ENCODE measurements at places on chromosomes 5 and 9. TPM values are rescaled to one million over a fixed set of nuclear protein-coding genes. Genes with fewer than 3 reads are reported as not detected.
A peak's percentile ranks its signal among the peaks of the same experiment; 100 is the strongest.

Gene TMEM252
- total RNA-seq, result 0.16 TPM

Gene DNAJC18
- total RNA-seq, result 10.6 TPM

Gene ZDHHC11B
- total RNA-seq, result 0.16 TPM

Gene PCDHGA8
- 1.5 TPM for total RNA-seq

Gene CRHBP
- total RNA-seq, result 5.0 TPM

Gene LVRN
- 0.43 TPM for total RNA-seq

Gene DMRTA1
- 1.6 TPM for total RNA-seq

Gene CNTFR
- 2.1 TPM for total RNA-seq

Gene TIGD6
- total RNA-seq, result 4.6 TPM

Gene GLDC
- 18.4 TPM for total RNA-seq

Gene TMOD1
- 0.47 TPM for total RNA-seq

Gene BTNL8
- total RNA-seq, result 19.1 TPM

Gene NFIB
- 27.3 TPM for total RNA-seq

Gene NME5
- 2.3 TPM for total RNA-seq

DNA sequence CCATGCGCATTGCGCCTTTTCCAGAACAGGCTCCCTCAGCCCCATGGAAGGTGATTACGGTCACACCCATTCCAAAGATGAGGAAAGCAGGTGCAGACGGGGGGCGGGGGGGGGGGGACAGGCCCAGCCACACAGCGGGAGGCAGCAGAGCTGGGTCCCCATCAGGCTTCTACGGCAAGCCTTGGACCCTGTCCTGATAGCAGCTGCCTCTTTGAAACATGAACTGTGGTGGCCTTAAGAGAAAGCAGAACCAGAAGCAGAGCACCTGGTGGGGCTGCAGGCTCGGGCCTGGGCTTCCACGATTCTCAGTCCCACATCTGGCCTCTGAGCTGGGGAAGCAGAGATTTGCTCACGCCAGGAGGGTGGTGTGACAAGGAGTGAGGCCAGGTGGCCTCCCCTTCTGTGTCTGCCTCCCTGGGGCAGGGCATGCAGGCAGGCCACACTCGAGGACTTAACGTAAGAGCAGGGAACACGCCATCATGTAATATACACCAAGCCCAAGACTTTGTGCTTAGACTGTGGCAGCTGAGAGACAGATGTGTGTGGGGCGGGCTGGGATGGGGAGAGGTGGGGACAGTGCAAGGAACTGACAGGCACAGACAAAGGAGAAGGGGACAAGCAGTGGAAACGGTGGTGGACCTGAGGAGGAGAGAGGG, 14.2 kb upstream of the PHYKPL start:
- no peak for DNase-seq
- no peak overlapping the region for H3K4me3 ChIP-seq
- no peaks in the 10 kb centered on the region for H3K4me1 ChIP-seq
- H3K27me3 ChIP-seq, result no peaks in the 10 kb centered on the region

GRCh38 chr9:85738509-85738908, 3.2 kb downstream of the AGTPBP1 start:
- H3K27ac ChIP-seq, result no peak overlapping the region
- H3K27me3 ChIP-seq, result no peaks in the 10 kb centered on the region
- no peaks in the 10 kb centered on the region for H3K36me3 ChIP-seq
- no peak overlapping the region for H3K4me3 ChIP-seq
- no peak for DNase-seq
- H3K4me1 ChIP-seq, result peaks cover 5% of the 10 kb centered on the region

DNA sequence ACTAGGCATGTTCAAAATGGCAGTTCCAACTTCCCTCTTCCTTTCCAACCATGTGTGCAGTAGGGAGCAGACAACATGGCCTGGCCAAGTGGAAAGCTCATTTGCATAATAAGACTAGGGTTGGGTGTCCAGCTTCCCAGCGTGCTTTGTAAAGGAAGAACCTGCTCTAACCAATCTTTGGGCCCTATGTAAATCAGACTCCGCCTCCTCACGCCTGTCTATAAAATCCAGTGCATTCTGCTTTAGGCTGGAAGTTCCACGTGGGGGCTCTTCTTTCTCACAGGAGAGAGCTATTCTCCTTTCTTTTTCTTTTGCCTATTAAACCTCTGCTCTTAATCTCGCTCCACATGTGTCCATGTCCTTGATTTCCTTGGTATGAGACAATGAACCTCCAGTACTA, 83.4 kb downstream of the GCNT1 start:
- H3K4me1 ChIP-seq, result no peaks in the 10 kb centered on the region
- DNase-seq, result no peak
- no peaks in the 10 kb centered on the region for H3K36me3 ChIP-seq
- H3K27ac ChIP-seq, result no peak overlapping the region
- no peak overlapping the region for H3K4me3 ChIP-seq
- no peaks in the 10 kb centered on the region for H3K27me3 ChIP-seq

GRCh38 chr9:126147186-126147935, 179.3 kb upstream of the MVB12B start:
- DNase-seq, result no peak
- peak overlapping the region; percentile 78 for H3K27ac ChIP-seq
- H3K4me3 ChIP-seq, result no peak overlapping the region
- H3K4me1 ChIP-seq, result peaks cover 24% of the 10 kb centered on the region
- H3K27me3 ChIP-seq, result no peaks in the 10 kb centered on the region
- no peaks in the 10 kb centered on the region for H3K36me3 ChIP-seq

GRCh38 chr5:75558981-75559632, 47.4 kb downstream of the POLK start:
- H3K27ac ChIP-seq, result no peak overlapping the region
- DNase-seq, result no peak
- H3K4me3 ChIP-seq, result no peak overlapping the region
- H3K27me3 ChIP-seq, result no peaks in the 10 kb centered on the region
- no peaks in the 10 kb centered on the region for H3K36me3 ChIP-seq

DNA sequence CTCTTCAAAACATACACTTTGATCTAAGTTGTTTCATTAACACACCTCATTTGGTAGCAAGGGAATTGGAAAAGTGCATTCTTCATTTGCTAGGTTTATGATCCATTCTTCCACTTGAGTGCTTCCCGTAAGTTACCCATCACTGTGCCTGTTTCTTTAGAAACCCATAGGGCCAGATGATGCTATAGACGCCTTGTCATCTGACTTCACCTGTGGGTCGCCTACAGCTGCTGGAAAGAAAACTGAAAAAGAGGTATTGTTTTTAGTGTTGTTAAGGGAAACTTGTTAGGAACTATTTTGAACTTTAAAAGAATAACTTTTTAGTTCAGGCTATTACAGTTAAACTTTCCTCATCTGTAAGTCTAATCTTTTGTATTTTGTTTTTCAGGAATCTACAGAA, 66.6 kb downstream of the ERAP1 start:
- H3K27me3 ChIP-seq, result no peaks in the 10 kb centered on the region
- H3K4me3 ChIP-seq, result no peak overlapping the region
- peak overlapping the region; percentile 45 for H3K27ac ChIP-seq
- peaks cover 3% of the 10 kb centered on the region for H3K36me3 ChIP-seq
- peaks cover 16% of the 10 kb centered on the region for H3K4me1 ChIP-seq
- DNase-seq, result no peak

DNA sequence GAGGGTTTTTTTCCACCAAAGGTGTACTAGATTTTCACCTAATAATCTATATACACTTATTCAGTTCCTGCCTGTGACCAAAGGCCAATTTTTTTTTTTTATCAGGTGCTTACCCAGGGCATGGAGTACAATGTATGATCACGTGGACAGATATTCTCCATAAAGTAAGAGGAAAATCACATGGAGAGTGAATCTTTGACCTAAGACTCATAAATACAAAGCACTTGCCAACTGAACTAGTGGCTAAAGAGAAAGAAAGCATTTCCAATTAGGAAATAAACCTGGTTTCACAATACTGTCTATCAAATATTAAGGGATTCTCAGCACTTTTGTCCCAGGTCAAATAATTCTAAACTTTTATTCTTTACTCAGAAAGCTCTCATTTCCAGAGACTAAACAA, 33.0 kb upstream of the CEP120 start:
- peak; percentile 9 for DNase-seq
- H3K4me1 ChIP-seq, result peaks cover 5% of the 10 kb centered on the region
- no peak overlapping the region for H3K27ac ChIP-seq
- H3K4me3 ChIP-seq, result no peak overlapping the region

DNA sequence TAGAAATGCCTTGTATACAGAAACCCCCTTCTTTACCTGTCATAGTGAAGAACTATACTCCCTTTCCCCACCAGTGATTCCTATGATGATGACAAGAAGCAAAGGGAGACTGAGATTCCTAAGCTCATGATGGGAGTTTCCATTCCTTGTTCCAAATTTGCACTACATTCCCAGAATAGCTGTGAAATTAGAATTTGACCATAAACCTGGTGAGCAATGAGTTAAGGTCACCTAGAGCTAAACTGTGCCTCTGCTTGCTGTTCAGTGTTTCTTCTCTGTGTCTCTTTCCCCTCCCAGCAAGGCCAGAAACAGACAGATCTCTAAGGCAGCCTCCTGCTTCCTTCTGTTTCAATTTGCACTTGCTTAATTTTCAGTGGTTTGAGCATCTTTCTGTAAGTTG, 332.1 kb downstream of the PIK3R1 start:
- H3K4me1 ChIP-seq, result peaks cover 28% of the 10 kb centered on the region
- DNase-seq, result no peak
- H3K27me3 ChIP-seq, result no peaks in the 10 kb centered on the region
- no peak overlapping the region for H3K4me3 ChIP-seq
- no peaks in the 10 kb centered on the region for H3K36me3 ChIP-seq

- no peaks in the 10 kb centered on the region for H3K36me3 ChIP-seq
- no peak overlapping the region for H3K4me3 ChIP-seq
- H3K27ac ChIP-seq, result no peak overlapping the region
- H3K4me1 ChIP-seq, result no peaks in the 10 kb centered on the region
These were observed 157.0 kb downstream of the GABBR2 start for GRCh38 chr9:98551511-98552286.

DNA sequence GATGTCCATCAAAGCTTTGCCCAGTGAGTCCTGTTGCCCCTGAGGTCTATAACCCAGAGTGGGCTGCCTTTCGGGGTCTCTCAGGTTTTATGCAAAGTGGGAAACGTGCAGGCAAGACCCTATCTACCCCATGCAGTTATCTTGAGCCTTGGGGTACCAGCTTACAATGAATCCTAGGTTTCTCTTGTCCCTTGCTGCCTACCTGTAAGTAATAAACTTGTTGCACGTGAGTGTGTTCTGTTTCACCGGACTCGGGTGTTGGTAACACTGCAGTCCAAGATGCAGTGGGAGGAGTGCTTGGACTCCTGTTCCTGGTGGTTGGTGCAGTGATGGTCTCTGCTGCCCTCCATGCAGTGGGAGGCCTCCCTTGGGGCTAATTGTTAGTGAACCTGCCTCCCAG, 85.6 kb upstream of the ALDH1B1 start:
- no peak overlapping the region for H3K4me3 ChIP-seq
- no peak overlapping the region for H3K27ac ChIP-seq
- no peak for DNase-seq
- peaks cover 22% of the 10 kb centered on the region for H3K4me1 ChIP-seq

- no peaks in the 10 kb centered on the region for H3K36me3 ChIP-seq
- no peak overlapping the region for H3K27ac ChIP-seq
- no peaks in the 10 kb centered on the region for H3K4me1 ChIP-seq
- no peak for DNase-seq
- no peaks in the 10 kb centered on the region for H3K27me3 ChIP-seq
These were observed 39.9 kb downstream of the COL15A1 start for GRCh38 chr9:98983295-98984268.

DNA sequence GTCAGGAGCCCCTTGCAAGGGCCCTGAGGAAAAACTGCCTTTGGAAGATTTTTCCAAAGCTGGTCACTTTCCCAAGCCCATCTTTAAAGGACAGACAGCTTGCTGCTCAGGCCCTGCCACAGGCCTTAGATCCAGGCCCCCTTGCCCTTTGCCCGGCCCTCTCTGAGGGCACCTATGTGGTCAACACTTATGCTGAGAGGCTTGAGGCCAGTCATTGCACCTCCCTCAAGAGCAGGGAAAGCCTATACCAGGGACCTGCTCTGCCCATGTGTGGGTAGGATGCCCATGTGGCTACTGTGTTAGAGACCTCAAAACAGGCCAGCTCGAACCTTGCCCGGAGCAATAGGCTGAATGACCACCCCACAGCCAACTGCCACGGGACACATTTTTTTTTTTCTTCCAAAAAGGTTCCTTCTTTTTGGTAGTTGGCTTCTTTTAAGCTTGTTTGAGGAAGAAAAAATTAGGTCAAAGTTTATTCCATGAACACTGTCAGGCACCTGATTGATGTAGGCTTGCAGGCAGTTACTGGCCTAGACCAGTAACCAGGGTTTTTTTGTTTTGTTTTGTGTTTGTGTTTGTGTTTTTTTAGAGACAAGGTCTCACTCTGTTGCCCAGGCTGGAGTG, 3.8 kb downstream of the TCF7 start:
- no peaks in the 10 kb centered on the region for H3K4me1 ChIP-seq
- no peak overlapping the region for H3K27ac ChIP-seq
- H3K27me3 ChIP-seq, result peaks cover 8% of the 10 kb centered on the region
- H3K4me3 ChIP-seq, result no peak overlapping the region

DNA sequence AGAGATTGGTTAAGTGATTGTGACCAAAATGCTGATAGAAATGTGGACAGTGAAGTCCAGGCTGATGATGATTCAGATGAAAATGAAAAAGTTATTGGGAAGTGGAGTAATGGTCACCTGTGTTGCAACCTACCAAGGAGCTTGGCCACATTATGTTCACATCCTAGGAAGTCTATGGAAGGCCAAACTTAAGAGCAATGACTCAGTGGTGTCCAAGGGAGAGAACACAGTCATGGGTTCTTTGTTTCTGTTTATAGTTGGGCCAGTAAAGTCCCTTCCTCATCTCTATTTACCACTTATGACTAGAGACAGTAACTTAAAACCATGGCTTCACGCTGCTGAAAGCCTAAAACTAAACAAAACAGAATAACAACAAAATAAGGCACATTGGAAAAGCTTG, 555.3 kb upstream of the DAB2 start:
- H3K4me1 ChIP-seq, result no peaks in the 10 kb centered on the region
- H3K27me3 ChIP-seq, result no peaks in the 10 kb centered on the region
- no peak overlapping the region for H3K4me3 ChIP-seq
- DNase-seq, result no peak
- H3K36me3 ChIP-seq, result no peaks in the 10 kb centered on the region
- no peak overlapping the region for H3K27ac ChIP-seq

- H3K4me3 ChIP-seq, result no peak overlapping the region
- no peak for DNase-seq
- H3K36me3 ChIP-seq, result no peaks in the 10 kb centered on the region
- H3K27ac ChIP-seq, result no peak overlapping the region
- H3K4me1 ChIP-seq, result peaks cover 6% of the 10 kb centered on the region
These were observed 244.2 kb upstream of the DAB2 start for GRCh38 chr5:39668980-39669379.

- no peak overlapping the region for H3K4me3 ChIP-seq
- no peak overlapping the region for H3K27ac ChIP-seq
- H3K36me3 ChIP-seq, result no peaks in the 10 kb centered on the region
- no peak for DNase-seq
- peaks cover 7% of the 10 kb centered on the region for H3K4me1 ChIP-seq
These were observed 3.4 kb upstream of the CTSL start for GRCh38 chr9:87722393-87723088.

Measured in hepatocyte (in vitro differentiated cells).